Urinary bladder (tissue), 4 donors: ENCODE measurements at places on chromosomes 3 and 15.

DNA sequence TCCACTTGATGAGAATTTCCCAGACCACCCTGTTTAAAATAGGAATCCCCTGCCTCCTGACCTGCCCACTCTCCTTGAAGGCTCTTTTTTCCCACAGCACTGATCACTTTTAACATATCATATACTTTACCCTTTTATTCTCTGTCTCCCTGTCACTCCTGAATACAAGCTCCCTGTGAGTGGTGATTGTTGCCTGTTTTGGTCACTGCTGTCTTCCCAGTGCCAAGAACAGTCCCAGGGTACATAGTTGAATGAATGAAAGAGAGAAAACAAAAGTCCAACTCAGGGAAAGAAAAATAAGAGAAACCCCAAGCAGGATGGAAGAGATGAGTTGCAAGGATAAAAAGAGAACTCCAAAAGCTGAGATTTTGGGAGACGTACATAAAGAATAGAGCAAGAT lies 500.3 kb upstream of the LMCD1 start:
- DNase-seq: no peak

DNA sequence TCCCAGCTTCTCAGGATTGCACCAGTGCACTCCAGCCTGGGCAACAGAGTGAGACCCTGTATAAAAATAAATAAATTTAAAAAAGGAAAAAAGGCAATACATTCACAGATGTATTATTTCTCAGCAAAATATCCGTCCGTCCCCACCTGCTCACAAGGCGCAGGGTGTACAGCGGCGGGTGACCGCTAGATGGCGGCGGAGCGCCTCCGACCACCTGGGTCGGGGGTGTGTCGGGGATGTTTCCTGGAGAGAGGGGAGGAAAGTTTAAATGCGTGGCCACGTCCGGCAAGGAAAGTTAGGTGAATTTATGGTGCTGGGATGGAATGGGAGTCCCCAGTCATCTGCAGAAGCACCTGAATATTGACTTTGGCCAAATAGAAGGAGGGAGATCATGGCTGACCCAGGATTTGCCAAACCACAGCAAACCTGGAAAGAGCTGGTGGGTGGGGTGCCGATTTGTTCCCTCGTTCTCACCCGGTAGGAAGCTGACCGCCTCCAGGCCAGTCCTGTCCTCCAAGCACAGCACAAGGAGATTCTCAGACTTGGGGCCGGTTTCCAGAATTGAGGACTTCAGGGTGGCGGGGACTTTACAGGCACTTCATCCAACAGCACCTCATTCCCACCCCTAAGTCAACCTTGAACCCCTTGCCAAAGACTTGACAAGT lies 88.3 kb downstream of the TMEM266 start:
- DNase-seq: no peak

DNA sequence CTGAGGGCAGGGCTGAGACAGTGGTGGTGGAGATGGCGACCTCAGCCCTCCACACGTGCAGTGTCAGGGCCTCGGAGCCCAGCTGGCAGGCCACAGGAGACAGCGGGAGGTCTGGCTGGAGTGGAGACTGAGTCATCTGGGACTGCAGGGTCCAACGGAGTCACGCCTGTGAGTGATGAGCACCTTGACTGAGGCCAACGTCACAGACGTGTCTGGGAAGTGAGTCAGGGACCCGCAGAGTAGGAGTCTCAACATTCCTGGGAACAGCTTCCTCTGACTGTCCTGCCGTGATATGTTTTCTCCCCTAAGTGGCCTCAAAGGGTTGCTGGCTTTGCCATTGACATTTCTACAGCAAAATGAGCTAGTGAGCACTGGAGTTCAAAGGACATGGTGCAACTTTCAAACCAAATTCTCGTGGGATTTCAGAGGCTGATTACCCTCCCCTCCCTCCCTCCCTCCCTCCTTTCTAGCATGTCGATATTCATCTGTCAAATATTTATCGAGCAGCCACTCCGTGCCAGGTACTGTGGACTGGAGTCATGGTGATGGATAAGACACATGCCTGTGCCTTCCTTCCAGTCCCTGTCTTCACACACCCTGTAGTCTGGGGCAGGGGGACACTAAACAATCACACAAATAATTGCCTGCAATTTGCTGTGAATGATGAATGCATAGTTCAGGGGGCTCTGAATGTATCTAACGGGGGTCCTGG lies 53.3 kb upstream of the AMOTL2 start:
- no peak for DNase-seq

DNA sequence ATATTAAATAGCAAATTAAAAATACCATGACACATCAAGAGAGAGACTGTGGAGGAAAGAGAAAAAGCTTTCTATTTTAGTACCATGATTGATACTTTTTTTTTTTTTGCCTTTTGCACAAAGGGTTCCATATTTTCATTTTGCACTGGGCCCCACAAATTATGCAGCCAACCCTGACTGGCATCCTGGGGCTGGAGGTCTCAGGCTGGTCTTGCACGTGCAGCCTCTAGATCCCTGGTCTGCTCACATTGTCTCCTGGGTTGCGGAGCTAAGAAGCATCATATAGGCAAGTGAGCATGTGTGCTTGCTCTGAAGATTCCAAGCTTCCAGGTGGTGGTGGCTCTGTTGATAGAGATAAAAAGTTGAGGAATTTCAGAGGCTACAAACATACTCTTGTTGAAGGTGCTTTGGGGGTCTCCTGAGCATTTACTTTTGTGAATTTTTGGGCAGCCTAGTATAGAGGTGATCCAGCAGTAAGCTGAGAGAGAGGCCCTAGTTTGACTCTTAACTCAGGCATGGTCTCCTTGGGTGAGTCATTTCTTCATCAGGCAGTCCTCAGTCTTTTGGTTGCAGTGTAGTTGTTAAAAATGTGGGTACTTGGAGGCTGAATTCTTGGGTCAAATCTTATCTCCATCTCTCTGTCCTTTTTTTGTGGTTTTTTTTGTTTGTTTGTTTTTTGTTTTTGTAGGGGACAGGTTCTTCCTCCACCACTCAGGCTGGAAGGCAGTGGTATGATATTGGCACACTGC lies 31.3 kb downstream of the SMAD3 start:
- no peak for DNase-seq

GRCh38 chr3:139326707-139327106 lies 17.1 kb upstream of the MRPS22 start:
- DNase-seq: no peak

GRCh38 chr15:96273317-96274086 lies 57.0 kb upstream of the NR2F2 start:
- no peak for DNase-seq

GRCh38 chr3:124483915-124484470 lies 246.3 kb upstream of the UMPS start:
- no peak for DNase-seq

DNA sequence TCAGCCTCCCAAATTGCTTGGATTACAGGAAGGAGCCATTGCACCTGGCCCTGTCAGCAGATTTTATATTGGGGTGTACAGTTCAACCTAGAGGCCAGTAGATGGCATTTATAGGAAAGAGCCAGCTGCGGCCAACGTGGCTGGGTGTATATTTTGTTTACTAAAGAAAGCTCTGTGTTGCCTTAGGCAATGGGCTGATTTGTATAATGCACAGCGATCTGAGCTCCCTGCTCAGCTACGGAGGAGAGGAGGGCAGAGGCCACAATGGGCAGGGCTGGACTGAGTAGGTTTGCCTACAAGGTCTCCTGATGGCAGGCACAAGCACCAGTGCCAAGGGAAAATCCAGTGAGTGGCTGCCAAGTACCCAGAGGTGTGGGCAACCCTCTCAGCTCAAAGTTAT lies 282.4 kb downstream of the ARPP21 start:
- no peak for DNase-seq

DNA sequence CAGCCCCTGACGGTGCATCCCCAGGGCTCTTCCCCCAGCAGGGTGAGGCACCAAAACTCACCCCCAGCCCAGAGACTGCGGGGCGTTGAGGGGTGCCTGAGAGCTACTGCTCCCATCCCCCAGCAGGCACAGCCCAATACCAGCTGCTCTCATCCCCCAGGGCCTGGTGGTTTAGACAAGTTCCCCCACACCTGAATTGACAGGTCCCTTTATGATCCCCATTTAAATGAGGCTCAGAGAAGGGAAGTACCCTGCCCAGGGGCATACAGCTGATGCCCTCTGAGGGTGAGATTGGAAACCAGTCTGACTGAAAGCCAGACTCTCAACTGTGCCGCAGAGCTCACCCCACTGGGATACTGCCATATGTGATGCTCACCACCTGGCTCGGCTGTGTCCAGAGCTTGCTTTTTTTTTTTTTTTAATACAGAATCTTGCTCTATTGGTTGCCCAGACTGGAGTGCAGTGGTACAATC lies 20.1 kb downstream of the DUSP7 start:
- no peak for DNase-seq

- no peak for DNase-seq
Measured at GRCh38 chr3:29481969-29482767, 201.3 kb downstream of the RBMS3 start.

- DNase-seq: no peak
Measured at GRCh38 chr3:144128108-144128892, 156.7 kb downstream of the DIPK2A start.

DNA sequence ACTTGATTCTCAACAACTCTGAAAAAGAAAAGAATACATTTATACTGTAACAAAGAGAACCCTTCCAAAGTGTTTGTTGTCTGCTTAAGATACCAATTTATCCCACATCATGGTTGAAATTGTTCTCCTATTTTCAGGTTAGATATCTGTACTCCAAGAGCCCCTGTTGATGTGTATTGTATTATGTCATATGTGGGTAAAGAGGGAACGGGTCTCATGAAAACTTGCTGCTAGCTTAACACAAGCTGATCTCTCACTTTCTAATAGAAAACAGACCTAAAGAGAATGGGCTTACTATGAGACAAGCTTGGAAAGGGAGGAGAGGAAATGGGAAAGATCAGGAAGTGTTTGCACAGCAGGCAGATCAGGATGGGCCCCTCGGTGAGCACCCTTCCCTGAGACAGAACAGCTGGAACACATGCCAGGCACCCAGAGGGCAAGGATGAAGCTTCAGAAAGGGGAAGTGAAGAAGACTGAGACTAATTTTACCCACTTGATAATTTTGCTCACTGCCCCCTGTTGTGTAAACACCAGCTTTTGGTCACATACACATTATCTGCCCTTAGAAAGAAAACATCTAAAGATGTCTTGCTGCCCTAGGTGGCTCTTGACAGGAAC lies 747.9 kb upstream of the CCDC54 start:
- DNase-seq: no peak

DNA sequence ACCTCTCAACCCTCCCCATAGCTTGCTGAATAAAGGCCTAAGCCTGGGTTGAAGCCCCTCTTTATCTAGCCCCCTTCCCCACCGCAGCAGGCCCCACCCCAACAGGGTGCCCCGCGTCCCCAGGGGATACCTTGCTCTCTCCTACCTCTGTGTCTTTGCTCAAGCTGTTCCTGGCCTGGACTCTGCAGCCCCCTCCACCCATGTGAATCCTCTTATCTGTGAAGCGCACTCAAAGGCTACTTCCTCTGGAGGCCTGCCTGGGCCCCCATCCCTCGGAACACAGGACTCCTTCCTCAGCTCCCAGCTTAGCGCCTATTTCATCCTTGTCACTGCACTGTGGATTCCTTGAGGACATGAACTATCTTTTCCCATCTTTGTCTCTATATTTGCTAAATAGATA lies 61.4 kb upstream of the HERC1 start:
- DNase-seq: no peak

GRCh38 chr3:49377483-49377882 lies 19.3 kb upstream of the GPX1 start:
- DNase-seq: no peak

- DNase-seq: no peak
Measured at GRCh38 chr3:34131091-34131490, 332.7 kb downstream of the PDCD6IP start.

DNA sequence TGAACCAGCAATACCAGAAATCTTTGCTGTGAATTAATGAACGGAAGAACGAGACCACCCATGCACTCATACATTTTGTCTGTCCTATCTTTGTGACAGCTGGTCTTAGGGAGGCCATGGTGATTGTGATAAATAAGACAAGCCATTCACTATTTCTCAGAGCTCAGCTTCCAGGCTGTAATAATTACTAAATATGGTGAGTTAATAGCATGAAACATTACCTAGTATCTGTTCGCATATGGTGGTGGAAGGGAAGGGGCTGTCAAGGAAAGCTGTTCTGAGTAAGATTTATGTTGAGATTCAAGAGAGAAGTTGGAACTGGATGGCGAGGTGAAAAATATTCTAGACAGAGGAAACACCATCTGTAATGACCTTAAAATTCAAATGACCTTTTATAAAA lies 719.0 kb upstream of the ZNF385D start:
- DNase-seq: no peak

DNA sequence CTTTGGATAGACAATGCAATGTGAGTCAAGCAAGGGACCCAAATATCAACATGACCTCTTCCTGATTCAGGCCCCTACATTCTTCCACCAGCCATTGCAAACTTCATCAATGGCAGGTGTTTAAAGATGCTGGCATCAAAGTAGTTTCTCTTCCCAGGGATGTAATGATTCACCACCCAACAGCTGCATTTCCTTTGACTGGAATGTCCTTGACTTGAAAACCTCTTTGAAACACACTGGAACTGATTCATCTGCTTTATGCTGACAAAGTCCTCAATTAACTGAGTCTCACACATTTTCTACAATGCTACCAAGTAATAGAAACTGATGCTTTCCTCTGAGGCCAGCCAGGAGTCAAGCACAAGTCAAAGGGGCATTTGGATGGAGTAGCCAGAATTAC lies 385.5 kb downstream of the GBE1 start:
- no peak for DNase-seq

GRCh38 chr3:5709714-5710113 lies 522.2 kb downstream of the EDEM1 start:
- no peak for DNase-seq

DNA sequence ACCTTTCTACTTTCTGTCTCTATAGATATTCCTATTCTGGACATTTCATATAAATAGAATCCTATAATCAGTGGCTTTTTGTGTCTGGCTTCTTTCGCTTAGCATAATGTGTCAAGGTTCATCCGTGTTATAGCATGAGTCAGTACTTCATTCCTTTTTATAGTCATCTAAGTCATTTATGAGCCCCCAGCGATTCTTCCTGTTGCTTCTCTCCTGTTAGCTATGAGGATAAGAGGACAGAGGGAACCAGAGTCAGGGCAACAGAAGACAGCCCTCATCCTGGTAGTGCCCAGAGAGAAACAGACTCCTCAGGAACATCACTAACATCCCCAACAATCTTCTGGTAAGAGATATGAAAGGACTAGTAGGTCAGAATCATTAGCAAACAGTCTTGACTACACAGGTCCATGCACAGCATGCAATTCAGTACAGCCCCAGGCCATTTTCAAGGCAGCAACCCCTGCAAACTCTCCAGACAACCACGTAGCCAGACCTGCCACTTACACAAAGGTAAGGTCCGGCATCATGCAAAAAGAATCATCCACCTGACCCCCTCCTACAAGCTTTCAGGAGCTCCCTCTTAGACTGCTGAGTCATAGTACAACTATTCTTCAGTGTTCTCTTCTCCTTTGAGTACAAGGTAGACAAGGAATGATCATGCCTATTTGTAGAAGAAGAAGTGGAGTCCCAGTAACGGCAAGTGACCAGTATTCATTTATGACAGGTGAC lies 91.5 kb downstream of the MYLK start:
- DNase-seq: no peak
